Motor neuron (in vitro differentiated cells): ENCODE measurements at places on chromosomes 11 and 22.

DNA sequence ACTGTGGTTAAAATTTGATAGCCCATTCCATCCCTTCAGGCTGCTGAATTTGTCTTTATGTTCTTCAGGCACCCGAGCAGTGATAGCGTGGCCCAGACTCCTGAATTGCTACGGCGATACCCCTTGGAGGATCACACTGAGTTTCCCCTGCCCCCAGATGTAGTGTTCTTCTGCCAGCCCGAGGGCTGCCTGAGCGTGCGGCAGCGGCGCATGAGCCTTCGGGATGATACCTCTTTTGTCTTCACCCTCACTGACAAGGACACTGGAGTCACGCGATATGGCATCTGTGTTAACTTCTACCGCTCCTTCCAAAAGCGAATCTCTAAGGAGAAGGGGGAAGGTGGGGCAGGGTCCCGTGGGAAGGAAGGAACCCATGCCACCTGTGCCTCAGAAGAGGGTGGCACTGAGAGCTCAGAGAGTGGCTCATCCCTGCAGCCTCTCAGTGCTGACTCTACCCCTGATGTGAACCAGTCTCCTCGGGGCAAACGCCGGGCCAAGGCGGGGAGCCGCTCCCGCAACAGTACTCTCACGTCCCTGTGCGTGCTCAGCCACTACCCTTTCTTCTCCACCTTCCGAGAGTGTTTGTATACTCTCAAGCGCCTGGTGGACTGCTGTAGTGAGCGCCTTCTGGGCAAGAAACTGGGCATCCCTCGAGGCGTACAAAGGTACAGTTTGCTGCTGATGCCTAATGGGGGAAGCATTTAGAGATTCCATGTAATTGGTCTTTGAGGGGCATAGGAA is 4.7 kb downstream of the MADD start:
- no peak for ATAC-seq

- no peak for ATAC-seq
Observed at GRCh38 chr11:22521226-22521625, 104.4 kb downstream of the FANCF start.

DNA sequence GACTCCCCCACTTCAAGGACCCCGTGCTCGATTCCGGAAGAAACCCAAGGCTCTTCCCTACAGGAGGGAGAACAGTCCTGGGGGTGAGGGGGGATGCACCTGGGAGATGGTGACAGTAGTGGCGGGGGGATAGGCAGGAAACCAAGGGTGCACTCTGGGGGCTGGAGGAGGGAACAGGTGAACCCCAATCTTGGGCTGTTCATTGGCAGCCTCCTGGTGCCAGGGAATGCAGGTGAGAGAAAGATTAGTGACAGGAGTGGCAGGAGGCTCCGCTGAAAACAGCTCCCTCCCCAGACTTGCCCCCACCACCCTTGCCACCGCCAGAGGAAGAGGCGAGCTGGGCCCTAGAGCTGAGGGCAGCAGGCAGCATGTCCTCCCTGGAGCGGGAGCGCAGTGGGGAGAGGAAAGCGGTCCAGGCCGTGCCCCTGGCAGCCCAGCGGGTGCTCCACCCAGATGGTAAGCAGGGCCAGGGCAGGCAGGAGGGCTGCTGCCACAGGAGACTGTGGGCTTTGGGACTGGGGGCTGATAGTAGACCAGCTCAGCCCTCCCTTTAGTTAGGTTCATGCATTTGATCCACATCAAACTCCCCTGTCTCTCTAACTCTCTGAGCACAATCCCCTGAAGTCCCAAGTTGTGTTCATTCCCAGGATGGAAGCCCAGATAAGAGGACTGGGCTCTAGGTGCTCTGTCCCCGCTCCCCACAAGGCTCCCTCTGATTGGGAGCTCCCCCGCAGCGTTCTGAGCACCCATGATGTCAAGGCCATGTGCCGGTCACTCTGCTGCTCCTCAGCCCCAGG is 14.5 kb downstream of the ROBO3 start:
- no peak for ATAC-seq

- no peak for ATAC-seq
Observed at GRCh38 chr11:93295921-93296575, 34.5 kb upstream of the DEUP1 start.

DNA sequence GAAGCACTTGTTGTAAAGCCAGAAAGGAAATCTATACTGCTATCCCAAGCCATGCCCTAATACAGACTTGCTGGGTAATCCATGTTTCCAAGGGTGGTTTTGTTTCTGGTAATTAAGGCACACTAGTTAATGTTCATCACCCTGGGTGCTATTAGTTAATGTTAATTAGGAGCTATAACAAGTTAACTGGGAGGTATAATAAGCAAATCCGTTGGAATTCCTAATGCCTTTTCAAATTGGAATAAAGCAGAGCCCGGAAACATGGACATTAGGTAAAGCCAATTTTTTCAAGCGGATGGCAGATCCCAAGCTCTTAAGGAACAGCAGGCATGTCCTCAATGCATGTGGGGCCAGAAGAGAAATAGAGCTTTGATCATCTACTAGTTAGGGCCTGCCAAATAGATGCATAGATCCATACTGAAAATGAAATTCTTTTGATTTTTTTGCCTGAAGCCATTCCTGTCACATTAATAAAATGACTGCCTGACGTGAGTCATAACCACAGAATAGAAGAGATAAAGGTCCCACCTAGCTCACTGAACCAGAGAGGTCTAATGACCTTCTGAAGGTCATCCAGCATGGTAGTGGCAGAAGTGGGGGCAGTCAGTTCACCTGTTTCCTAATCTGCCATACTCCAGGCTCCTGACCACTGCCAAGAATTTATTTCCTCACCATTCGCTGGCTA is 28.5 kb upstream of the CCDC34 start:
- ATAC-seq, result no peak

GRCh38 chr11:102924851-102925380 is 30.6 kb downstream of the MMP13 start:
- no peak for ATAC-seq

DNA sequence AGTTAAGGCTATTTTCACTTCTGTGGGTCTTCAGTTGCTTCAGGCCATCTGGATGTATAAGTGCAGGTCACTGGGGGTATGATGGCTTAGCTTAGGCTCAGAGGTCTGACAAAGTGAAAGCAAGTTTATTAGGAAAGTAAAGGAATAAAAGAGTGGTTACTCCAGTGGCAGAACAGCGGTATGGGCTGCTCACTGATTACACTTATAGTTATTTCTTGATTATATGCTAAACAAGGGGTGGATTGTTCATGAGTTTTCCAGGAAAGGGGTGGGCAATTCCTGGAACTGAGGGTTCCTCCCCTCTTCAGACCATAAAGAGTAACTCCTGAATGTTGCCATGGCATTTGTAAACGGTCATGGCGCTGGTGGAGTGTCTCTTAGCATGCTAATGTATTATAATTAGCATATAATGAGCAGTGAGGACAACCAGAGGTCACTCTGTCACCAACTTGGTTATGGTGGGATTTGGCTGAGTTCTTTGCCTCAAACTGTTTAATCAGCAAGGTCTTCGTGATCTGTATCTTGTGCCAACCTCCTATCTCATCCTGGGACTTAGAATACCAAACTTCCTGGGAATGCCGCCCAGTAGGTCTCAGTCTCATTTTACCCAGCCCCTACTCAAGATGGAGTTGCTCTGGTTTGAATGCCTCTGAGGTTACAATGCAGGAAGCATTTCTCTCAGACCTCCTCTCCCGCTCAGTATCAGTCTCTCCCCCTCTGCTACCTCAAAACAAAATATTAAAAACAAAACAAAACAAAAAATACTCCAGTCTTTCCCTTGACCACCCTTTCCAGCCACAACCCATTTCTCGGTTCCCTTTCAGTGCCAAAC is 106.6 kb upstream of the SLC22A12 start:
- peak; percentile 36 for ATAC-seq

GRCh38 chr11:16178273-16178672 is 178.1 kb downstream of the SOX6 start:
- ATAC-seq, result no peak

- peak; percentile 67 for ATAC-seq
Observed at GRCh38 chr11:111336582-111337256, 38.4 kb downstream of the POU2AF3 start.

DNA sequence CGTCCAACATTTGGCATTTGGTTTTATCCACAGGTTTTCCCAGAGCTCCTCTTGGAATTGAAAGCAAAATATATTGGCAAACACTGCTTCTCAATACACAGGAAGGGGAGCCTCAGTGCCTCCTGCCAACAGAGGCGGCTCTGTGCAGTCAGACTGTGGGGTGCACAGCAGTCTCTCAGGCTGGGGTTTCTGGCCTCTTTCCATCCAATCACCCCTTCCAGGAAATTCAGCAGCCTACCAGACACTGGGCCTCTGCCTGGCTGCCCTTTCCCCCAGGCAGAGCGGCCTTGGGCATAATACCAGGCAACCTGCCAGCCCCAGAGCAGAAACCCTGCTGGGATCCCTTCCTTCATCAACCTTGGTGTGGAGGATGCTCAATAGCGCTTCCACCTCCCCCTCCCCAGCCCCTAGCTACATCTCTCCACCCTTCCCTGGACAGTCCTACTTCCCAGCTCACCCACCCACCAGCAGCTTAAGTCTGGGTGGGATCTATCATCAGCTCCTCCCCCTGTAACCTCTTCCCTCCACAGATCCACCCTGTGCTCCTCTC is 17.8 kb upstream of the RAPSN start:
- ATAC-seq, result peak; percentile 53

GRCh38 chr11:97909614-97910399 is 1110.9 kb upstream of the CNTN5 start:
- no peak for ATAC-seq

GRCh38 chr22:42397332-42398249 is 34.6 kb downstream of the NFAM1 start:
- no peak for ATAC-seq

GRCh38 chr22:23705358-23705757 is 14.5 kb downstream of the RGL4 start:
- ATAC-seq, result no peak

GRCh38 chr11:129705933-129706332 is 109.7 kb upstream of the TMEM45B start:
- ATAC-seq, result no peak

- peak; percentile 0 for ATAC-seq
Observed at GRCh38 chr11:18700375-18700774, 1.8 kb downstream of the TMEM86A start.

GRCh38 chr22:23218867-23219251 is 38.5 kb downstream of the BCR start:
- ATAC-seq, result peak; percentile 22

GRCh38 chr11:107683061-107683460 is 28.8 kb downstream of the SLN start:
- no peak for ATAC-seq

DNA sequence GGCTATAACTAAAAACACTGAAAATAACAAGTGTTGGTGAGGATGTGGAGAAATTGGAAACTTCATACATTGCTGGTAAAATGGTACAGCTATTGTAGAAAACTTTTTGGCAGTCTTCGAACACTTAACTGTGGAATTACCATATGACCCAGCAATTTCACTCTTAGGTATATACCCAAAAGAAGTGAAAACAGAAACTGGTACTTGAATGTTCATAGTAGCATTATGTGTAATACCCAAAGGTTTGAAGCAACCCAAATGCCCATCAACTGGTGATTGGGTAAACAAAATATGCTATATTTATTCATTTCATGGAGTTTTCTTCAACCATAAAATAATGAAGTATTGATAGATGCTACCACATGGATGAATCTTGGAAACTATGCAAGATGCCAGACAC is 40.8 kb upstream of the FTH1 start:
- no peak for ATAC-seq

DNA sequence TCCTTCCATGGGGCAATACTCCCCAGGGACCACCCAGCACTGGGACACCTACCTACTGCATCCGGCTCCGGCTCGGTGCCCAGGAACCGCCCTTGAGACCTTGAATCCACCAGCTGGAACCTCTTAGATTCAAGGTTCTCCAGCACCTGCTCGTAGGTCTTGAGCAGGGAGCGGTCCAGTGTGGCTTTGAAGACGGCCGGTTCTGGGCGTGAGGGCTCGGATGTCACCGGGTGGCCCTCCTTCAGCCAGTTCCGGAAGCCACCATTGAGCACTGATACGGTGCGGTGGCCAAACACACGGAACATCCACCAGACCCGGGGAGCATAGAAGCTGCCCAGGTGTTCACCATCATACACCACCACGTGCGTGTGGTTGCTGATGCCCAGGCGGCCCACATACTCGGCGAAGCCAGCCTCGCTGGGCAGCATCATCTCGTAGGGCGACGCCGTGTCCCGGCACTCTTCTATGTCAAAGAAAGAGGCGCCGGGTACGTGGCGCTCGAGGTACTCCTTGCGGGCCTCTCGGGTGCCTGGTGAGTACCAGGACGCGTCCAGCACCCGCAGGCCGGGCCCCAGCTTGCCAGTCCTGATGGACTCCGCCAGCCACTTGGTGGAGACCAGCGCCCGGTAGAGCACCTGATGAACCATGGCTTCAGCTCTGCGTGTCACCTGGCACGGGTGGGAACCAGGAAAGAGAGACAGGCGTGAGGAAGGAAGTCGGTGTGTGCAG is 997 bp downstream of the TST start:
- no peak for ATAC-seq

DNA sequence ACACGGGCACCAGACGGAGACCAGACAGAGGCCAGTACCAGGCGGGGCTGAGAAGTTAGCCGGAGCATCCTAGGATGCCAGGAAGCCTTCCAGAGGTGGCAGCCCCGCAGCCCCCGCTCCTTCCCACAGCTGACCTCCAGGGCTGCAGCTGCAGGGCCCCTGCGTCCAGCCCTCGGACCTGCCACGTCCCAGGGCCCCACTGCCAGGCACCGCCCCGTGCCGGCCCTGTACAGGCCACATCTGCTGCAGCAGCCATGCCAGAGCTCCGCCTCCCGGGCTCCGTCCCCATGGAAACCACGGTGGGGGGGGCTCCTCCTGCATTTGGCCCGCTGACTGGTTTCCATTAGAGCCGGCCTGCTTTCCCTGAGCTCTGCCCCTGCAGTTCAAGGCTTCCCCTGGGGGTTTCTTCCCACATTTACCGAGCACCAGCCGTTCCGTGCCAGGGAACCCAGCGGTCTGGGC is 62.5 kb upstream of the PPARA start:
- peak; percentile 30 for ATAC-seq

GRCh38 chr22:42282943-42283277 is 12.5 kb upstream of the TCF20 start:
- no peak for ATAC-seq

DNA sequence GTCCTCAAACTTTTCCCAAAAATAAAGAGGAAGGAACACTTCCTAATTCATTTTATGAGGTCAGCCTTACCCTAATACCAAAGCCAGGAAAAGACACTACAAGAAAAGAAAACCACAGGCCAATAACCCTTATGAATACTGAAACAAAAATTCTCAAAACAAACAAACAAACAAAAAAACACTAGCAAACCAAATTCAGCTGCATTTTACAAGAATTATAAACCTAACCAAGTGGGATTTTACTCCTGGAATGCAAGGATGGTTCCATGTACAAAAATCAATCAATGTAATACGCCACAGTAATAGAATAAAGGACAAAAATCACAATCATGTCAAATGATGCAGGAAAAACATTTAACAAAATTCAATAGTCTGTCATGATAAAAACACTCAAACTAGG is 13.3 kb downstream of the ARVCF start:
- no peak for ATAC-seq
